ENCODE measurements at places on chromosomes 1 and 21. TPM values are rescaled to one million over a fixed set of nuclear protein-coding genes. Genes with fewer than 3 reads are reported as not detected.

Gene CHRNB2
- not detected for total RNA-seq

Gene BCAS2
- total RNA-seq, result 28.0 TPM

Gene ZMYM4
- 22.4 TPM for total RNA-seq

Gene RERE
- 86.5 TPM for total RNA-seq

Gene GBP4
- 2.4 TPM for total RNA-seq

Gene NBPF4
- not detected for total RNA-seq

Gene TNFRSF4
- total RNA-seq, result 1.5 TPM

Gene UBE2U
- total RNA-seq, result 0.20 TPM

Gene OR6K3
- not detected for total RNA-seq

Gene ZNHIT6
- 6.8 TPM for total RNA-seq

Gene FAM72A
- total RNA-seq, result 3.7 TPM

Gene BRINP2
- not detected for total RNA-seq

DNA sequence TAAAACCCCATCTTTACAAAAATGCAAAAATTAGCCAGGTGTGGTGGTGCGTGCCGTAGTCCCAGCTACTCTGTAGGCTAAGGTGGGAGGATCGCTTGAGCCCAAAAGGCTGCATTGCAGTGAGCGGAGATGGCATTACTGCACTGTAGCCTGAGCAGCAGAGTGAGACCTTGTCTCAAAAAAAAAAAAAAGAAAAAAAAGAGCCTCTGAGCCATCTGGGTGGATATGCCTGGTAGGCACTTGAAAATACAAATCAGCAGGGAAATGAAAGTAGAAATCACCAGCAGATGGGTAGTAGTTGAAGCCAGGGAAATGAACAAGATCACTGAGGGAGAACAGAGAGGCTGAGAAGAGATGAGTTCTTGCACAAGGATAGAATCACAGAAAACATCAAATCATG is 131.0 kb upstream of the HMCN1 start:
- DNase-seq, result no peak

DNA sequence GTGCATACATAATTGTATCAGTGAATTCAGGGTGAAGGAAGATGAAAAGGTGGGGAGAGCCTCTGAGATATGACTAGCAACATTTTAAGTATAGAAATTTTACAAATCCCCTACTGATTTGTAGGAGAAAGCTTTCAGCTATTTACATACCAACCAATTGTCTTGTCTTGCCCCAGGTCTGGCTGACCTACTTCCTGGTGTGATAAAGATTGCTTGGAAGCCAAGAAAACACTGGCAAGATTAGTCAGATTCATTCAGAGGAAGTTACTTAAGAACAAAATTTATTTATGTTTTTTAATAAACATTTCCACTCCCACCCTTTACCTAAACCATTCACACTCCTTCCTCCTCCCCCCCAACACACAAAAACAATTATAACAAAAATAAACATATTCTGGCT is 17.5 kb downstream of the PTGS2 start:
- peak; percentile 90 for DNase-seq

DNA sequence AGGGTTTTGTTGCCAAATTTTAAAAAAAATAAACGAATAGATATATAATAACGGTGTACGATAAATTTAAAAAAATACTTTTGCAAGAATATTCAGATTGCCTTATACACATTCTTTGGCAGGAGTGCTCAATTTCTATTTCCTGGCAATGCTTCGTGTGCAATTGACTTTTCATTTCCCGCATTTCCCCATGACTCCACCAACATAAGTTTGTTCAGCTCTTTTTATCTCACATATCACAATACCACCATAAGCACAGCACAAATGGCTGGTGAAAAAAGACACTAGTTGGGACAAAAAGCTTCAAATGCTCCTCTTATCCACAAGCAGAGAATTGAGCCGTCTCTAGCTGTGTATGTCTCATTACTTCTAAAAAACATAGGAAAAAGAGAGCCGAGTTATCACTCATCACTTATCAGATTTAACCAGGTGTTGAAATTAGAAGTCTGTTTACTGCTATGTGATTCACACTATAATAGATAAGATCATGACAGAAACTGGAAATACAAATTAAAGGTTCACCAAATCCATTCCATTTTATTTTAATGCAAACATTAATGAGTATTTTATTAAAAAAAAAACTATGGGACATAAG is 28.9 kb upstream of the RGS1 start:
- DNase-seq, result peak; percentile 89

GRCh38 chr1:203513585-203514031 is 19.7 kb downstream of the OPTC start:
- DNase-seq, result peak; percentile 11

- DNase-seq, result peak; percentile 70
These were observed 56.4 kb downstream of the DIP2A start for GRCh38 chr21:46515109-46515508.

- no peak for DNase-seq
These were observed 15.8 kb upstream of the REG4 start for GRCh38 chr1:119827010-119827409.

DNA sequence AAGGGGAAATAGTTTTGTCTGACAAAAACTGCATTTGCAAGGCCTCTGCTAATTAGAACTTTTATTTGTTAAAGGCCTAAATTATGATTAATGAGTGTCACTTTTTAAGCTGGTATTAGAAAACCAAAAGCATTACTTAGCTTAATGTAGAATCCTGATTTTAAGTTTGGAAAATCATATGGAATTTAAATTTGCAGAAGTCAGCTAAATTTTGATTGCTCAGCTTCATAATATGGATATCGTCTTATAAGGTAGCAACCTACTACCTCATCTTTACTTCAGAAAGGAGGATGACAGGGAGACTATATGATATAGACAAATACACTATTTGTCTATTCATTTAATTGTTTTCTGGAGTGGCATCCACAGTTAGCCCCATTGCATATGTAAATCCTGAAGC is 114.0 kb downstream of the USP25 start:
- no peak for DNase-seq

DNA sequence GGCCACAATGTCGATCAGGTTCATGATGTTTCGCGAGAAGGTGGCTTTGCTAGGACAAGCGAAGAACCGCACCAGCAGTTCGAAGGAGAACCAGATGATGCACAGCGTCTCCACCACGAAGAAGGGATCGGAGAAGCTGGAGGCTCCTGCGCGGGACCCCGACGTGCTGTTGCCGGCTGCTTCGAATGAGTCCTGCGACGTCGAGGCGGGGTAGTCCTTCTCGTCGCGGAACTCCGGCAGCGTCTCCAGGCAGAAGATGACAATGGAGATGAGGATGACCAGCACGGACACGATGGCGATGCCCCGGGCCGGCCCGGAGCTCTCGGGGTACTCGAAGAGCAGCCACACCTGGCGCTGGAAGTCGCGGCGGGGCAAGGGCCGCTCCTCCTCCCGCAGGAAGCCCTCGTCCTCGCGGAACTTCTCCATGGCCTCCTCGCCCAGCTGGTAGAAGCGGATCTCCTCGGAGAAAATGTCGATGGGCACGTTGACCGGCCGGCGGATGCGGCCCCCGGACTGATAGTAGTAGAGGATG is 869 bp downstream of the KCNA3 start:
- no peak for DNase-seq

GRCh38 chr1:89545264-89546038 is 20.8 kb downstream of the LRRC8B start:
- DNase-seq, result no peak

- no peak for DNase-seq
These were observed 30.5 kb downstream of the LRRC3 start for GRCh38 chr21:44485796-44486195.

GRCh38 chr1:245807306-245807705 is 652.5 kb downstream of the KIF26B start:
- no peak for DNase-seq

DNA sequence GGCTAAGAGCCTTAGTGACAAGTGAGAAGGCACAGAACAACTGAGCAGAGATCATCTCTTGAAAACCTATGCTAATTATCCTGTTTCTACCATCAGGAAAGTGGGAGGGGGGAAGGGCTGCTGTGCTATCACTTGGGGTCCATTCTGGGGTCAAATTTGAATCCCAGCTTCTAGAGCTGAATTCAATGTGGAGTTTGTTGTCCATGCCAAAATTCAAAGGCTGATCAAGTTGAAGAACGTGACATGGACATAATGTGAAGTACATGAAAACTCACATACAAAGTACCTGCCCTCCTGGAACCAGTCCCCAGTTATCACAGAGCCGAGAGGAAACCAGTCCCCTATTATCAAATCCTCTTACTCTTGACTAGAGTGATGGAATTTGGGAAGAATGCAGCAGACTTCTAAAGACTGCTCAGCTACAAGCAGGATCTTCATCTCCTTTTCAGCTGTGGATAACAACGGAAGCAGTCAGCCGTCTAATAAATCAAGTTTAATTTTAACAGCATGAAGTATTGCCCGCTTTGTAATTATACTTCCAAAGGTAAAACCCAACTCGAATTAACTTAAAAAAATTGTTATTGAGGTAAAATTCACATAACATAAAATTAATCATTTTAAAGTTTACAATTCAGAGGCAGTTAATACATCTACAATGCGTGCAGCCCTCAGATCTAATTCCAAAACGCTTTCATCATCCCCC is 78.3 kb downstream of the SLC45A1 start:
- peak; percentile 58 for DNase-seq

GRCh38 chr1:23913212-23913880 is at the start of gene CNR2:
Gene CNR2, minus strand, starts transcription at chr1:23913362. Its CDS starts 37,745 bp downstream, at chr1:23875617.
- no peak for DNase-seq

DNA sequence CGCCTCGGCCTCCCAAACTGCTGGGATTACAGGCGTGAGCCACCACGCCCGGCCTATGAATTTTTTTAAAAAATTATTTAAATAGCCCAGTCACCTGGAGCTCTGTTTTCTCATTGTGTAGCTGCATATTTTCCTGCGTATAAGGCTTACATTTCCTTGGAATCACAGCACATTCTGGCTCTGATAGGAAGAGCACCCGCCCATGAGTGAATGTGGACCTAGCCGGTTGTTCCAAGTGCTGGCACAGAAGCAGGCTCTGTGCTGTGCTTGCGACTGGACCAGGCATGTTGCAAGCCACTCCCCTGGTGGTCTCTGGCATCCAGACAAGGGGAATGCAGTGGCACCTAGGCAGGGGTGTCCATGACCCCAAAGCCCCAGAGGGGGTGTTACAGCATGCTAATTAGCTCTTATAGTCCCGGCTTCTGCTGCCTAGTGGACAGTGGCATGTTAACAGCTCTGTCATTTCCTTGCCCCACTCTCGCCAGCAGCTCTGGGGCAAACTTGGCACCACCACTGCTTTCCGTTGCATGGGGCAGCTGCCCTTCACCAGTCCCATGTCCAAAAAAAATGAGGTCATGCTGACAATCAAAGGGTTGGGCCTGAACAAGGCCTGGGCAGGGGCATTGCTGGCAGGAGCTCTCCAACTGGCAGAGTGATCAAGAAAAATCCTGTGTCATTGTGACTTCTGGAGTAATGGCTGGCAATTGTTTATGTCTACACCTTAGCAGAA is 5.2 kb upstream of the VTCN1 start:
- no peak for DNase-seq

DNA sequence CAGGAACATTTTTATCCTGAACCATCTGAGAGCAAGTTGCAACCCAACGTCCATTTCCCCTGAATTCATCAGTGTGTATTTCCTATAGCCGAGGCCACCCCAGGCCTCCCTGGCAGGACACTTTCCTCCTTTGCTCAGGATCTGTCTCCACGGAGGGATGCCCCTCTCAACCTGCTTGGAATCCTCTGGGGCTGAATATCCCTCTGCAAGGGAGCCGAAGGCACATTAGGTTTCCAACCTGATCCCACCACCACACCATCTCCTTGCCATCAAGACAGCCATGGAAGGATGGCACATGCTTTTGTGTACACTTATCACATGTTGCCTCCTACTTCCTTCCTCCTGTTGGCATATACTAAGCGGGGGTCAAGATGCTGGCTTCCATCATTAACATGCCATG is 74.8 kb upstream of the EDN2 start:
- no peak for DNase-seq

- peak; percentile 41 for DNase-seq
These were observed 76.9 kb downstream of the LEPR start for GRCh38 chr1:65497256-65497830.

- DNase-seq, result no peak
These were observed 101.5 kb upstream of the TLR5 start for GRCh38 chr1:223244366-223245103.

Measured in lung microvascular endothelial cell (primary cell).